AG09309 (cell line): ENCODE measurements at places on chromosomes 2 and 18.

- DNase-seq: no peak
These were observed 702.2 kb upstream of the NRXN1 start for GRCh38 chr2:51734115-51734514.

- DNase-seq: no peak
These were observed 72.7 kb downstream of the LDLRAD4 start for GRCh38 chr18:13291299-13291698.

GRCh38 chr2:74856004-74856578, 22.2 kb downstream of the HK2 start:
- DNase-seq: no peak

- DNase-seq: no peak
These were observed 161.1 kb downstream of the GFPT1 start for GRCh38 chr2:69225933-69226332.

- no peak for DNase-seq
These were observed 249.9 kb downstream of the DYSF start for GRCh38 chr2:71702971-71703898.

GRCh38 chr18:46660957-46661749, 4.1 kb upstream of the LOXHD1 start:
- no peak for DNase-seq

DNA sequence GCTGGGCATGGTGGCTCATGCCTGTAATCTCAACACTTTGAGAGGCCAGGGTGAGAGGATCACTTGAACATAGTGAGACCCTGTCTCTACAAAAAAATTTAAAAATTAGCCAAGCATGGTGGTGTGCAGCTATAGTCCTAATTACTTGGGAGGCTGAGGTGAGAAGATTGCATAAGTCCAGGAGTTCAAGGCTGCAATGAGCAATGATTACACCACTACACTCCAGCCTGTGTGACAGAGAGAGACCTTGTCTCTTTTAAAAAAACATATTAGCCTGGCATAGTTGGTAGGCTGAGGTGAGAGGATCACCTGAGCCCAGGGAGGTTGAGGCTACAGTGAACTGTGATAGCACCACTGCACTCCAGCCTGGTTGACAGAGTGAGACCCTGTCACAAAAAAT, 13.7 kb downstream of the TRAPPC8 start:
- DNase-seq: no peak

DNA sequence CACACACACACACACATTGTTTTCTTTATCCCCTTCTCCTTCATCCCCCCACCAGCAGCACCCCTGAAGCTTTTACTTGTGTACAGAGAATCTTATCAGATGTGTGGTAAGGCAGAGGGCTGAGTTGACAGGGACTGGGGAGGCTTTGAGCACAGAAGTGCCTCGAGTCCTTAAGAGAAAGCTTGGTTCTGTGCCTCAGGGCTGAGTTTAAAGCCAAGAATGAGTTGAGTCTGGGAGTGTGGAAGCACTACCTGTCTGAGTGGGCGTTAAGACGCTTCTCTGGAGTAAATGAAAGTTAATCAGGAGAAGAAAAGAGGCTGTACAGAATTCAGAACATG, 2.7 kb downstream of the ID2 start:
- no peak for DNase-seq

DNA sequence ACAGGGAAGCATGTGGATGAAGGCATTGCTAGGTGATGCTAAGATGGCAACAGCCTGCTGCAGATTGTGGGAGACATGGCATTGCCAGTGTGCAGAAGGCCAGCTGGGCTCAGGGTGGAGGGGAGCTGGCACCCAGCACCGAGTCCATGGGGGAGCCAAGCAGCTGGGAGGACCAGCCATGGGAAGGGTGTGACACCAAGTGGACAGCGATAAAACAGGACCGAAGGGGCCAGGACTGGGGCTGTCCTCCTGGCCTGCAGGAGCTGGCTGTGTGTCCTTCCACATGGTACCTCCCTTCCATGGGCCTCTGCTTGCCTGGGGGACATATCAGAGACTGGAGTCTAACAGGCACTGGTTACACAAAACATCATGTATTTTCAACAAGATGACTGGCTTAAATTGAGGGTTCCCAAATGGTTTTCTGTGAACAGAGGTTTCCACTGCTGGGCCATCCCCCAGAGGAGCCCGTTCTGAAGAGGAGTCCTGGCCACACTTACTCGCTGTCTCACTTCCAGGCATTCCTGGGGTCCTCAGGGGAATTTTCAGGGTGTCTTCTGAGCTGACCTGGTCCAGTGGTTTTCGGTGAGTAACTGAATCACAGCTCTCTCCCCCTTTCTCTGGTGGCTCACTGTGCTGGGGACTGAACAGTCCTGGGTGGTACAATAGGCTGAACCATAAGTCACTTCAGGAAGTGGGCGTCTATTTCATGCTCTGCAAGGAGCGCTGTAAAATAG, 60.4 kb upstream of the TNP1 start:
- DNase-seq: no peak

DNA sequence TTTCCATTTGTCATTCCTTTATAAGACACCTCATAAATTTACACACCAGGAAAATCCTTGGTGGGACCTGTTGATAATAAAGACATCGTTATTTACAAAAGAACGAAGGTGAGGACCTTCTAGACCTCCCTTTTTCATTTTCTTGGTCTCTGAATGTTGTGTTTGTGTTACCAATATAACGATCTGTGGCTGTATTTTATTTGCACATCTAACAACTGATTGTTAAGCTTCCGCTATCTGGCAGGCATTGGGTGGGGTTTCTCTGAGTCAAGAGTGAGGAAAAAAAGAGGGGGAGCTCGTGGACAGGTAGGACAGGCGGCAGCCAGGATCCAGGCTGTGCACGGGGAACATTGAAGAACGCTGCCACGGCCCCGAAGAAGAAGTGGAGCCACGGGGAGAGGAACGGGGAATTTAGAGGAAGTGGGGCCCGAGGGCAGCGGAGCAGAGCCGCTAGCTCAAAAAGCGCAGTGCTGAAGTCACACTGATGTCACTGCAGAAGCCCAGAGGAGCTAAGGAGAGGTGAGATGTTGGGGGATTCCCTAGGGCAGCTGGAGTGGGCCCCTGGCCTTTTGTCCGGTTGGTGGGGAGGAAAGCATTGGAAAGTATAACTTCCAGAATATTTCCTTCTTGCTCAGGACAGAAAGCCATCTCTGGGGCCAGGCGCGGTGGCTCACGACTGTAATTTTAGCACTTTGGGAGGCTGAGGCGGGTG, 20.9 kb upstream of the DNMT3A start:
- no peak for DNase-seq

GRCh38 chr18:79424008-79424565, 28.4 kb downstream of the NFATC1 start:
- no peak for DNase-seq

DNA sequence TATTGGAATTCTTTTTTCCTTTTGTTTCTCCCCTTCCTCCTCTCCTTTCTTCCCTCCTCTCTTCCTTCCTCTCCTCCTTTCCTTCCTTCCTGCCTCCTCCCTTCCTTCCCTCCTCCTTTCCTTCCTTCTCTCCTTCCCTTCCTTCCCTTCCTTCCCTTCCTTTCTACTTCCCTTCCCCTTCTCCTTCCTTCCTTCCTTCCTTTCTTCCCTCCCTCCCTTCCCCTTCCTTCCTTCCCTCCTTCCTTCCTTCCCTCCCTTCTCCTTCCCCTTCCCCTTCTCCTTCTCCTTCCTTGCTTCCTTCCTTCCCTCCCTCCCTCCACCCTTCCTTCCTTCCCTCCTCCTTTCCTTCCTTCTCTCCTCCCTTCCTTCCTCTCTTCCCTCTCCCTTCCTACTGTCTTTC, 431.0 kb upstream of the MEIS1 start:
- DNase-seq: no peak

- no peak for DNase-seq
These were observed 19.4 kb upstream of the MLPH start for GRCh38 chr2:237467447-237468179.

DNA sequence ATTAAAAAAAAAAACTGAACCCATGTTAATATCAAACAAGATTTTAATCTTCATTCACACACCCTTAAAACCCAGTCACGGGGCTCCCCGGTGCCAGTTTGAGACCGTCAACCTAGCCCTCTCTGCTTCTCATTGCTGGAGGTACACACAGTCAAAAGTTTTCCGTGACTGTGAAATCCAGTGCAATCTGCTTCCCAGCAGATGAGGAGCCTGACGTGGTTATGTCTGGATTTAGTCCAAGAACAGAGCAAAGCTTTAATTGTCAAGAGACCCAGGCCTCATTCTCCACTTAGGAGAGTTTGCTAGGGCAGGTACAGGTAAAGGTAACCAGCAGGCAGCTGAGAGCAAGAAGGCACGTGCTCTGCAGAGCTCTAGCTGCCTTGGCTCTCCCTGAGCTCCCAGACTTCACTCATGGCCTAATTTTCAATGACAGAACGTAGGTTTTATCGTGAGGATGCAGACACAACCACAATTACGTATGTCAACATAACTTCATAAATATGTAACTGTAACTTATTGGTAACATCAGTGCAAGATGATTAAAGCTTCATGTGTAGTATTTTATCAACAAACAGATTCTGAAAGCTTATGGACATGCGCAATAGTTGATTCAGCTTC, 56.3 kb downstream of the SLC16A14 start:
- DNase-seq: no peak

- no peak for DNase-seq
These were observed 14.2 kb downstream of the SLC66A2 start for GRCh38 chr18:79937103-79937860.

GRCh38 chr18:50518787-50519546, 40.9 kb upstream of the MAPK4 start:
- DNase-seq: no peak
